ENCODE measurements at places on chromosomes 2 and 18.

DNA sequence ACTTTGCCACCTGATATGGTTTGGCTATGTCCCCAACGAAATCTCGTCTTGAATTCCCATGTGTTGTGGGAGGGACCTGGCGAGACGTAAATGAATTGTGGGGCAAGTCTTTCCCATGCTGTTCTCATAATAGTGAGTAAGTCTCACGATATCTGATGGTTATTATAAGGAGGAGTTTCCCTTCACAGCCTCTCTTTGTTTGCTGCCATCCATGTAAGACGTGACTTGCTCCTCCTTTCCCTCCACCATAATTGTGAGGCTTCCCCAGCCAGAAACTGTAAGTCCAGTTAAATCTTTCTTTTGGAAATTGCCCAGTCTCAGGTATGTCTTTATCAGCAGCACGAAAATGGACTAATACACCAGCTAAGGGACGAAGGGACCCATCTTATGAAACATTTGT lies 1303.3 kb downstream of the SUCLG1 start:
- no peak for DNase-seq

DNA sequence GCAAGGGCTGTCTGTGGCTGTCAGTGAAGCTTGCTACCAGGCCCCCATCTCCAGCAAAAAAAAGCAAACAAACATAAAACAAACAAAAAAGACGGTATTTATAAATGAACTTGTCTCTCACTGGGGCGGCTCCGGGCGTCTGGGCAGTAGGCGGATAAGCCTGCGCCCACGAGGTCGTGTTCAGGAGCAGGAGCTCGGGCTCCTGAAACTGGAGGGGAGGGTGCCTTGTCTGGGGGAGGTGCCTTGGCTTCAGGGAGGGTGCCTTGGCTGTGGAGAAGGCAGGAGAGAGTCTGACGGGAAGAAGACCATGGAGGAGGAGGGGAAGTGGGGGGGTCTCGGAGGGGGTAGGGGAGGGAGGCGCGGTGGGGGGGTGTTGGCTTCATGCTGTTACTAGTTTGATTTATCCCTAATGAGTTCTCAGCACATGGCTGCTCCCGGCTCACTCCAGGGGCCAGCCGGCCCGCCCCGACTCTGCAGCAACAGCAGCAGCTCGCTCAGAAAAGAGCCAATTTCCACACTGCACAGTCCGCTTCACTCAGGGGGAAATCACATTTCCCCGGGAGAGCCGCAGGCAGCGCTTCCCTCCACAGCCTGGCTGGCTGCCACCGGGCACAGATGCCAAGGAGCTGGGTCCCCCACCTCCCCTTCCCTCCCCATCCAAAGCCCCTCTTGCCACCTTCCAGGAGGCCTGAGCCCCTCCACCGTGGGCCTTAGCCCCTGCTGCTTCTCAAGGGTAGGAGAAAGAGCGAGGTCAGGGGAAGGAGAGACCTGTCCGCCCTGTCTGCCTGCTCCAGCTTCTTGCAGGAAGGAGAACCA lies 38.7 kb downstream of the PSD4 start:
- DNase-seq = no peak

DNA sequence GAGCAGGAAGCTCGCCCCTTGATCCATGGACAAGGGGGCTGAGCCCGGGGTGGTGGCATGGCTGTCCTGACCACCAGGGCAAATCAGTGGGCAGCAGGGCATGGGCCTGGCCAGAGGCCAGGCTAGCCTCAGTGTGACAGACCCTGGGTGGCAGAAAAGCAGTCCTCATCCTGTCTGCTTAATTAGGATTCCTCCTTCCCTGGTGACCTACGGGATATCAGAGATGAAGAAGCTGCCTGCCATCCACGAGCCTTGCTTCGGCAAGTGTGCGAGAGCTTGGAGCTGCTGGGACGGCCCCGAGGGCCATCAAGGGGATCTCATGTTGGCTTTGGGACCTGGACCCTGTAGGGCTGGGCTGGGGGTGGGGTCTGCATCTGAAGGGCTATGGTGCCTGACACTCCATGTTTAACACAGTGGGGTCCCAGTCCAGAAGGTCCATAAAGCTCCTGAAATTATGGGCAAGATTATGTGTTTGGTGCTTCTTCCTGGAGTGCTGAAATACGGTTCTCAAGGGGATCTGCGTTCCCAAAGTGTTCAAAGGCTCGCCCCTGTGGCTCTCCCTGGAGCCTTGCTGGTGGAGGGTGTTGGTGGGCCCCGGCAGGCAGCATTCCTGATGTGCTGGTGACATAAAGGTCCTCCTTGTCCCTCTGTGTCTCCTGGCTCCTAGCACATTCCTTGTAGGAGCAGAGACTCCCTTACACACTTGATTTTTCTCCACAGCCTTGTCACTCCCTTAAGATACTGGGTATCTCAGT lies 52.6 kb downstream of the KCNIP3 start:
- no peak for DNase-seq

DNA sequence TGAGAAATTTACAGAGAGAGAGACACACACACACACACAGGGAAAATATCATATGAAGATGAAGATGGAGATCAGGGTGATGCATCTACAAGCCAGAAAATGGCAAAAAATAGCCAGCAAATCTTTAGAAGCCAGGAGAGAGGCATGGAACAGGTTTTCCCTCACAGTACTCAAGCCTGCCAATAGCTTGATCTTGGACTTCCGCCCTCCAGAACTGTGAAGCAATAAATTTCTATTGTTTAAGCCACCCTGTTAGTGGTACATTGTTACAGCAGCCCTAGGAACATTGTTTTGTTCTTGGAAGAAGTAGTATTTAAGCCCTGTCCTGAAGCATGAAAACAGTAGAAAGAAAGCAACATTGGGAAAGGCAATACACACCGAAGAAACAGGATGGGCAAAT lies 292.0 kb upstream of the LRP1B start:
- DNase-seq = no peak

DNA sequence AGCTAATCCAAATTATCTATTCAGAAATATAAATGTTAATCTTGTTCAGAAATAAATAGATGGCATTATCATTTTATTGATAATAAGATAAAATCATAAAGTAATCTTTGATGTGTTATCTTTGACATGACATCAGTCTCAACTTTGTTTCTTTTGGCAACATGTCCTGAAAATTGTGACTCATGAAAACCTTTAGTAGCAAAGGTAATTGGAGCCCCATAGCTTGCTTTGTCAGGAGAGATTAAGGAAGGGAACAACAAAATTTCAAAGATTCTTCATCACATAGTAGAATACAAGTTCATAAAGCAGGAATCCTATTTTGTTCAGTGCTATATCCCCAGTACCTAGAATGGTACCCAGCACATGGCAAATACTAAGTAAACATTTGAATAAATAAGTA lies 165.4 kb downstream of the KCNE4 start:
- DNase-seq = no peak

DNA sequence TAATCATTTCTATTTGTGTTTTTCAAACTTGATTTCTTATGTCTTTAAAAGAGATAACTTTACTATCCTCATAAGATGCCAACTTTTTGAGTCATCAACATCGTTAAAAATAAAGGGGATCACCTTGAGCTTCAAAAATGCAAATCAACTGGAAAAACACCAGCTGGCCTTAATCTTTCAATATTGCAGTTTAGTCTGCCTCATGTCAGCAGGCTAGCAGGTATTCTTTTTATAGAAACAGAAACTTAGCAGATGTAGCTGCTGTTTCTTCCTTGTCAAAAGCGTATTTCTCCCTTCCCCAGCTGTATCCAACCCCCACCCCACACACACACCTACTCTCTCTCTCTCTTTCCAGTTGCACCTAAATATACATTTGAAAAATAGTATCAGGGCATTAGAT lies 154.1 kb upstream of the ZNF804A start:
- peak; percentile 23 for DNase-seq

- no peak for DNase-seq
Observed at GRCh38 chr2:235444101-235444597, 49.7 kb upstream of the AGAP1 start.

GRCh38 chr2:239819974-239820555 lies 205.1 kb downstream of the NDUFA10 start:
- DNase-seq = no peak

GRCh38 chr2:98912221-98912851 lies 23.7 kb downstream of the CRACDL start:
- no peak for DNase-seq

DNA sequence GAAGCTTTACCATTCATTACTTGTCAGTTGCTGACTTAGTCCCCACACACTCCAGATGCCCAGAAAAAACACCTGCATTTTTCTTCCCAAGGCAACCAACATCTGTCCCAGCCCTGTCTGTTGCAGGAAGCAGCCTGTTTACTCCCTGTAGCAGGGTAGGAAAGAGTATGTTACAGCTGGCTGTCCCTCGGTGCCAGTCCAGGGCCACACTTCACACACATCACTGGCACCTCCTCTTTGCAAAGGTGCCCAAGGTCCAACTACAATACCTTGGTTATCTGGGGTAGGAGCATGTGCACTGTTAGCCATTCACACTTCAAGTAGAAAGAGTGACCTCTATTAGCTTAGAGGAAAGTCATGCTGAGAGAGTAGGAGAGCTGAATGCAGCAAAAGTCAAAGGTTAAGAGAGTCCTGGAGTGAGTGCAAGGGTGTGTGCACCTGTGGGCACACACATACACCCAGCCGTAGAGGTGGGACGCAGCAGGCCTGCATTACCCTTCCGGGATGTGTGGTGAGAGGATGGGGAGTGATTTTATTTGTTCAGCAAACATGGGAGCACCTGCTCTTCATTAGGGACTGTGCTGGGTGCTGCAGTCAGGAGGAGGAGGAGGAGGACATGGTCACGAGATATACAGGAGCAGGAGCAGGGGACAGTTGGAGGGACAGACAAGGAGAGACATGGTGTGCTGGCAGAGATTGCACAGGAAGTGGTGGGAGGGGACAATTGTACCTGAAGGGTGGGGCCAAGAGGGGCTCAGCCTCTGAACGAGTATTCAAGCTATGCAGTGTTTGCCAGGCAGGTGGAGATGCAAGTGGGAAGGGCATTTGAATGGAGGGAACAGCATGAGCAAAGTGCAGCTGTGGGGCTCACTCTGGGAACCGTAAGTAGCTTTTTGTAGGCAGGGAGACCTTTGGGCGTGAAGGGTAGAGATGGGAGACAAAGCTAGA lies 69.8 kb downstream of the TSN start:
- no peak for DNase-seq

GRCh38 chr2:241087420-241088268 lies 14.4 kb downstream of the MTERF4 start:
- DNase-seq = peak; percentile 76

DNA sequence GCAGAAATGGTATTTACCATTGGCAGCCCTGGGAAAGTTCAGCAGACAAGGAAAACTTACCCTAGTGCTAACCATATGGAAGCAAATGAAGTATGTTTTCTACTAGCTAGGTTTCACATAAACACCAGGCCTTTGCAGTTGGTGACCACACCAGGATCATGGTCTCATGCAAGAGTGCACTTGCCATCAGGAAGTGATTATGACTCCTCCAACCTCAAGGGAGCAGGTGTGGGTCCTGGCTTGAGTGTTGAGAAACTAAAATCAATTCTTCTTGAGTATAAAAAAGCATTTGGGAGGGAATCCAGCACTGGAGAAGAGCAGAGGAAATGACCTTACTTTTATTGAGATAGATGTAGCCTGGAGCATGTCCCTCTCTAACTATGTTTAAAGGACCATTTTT lies 56.8 kb upstream of the SPAG16 start:
- no peak for DNase-seq

GRCh38 chr2:28228434-28228995 lies 164.1 kb upstream of the FOSL2 start:
- no peak for DNase-seq

- DNase-seq = no peak
Observed at GRCh38 chr2:220969348-220969747, 602.8 kb downstream of the EPHA4 start.

DNA sequence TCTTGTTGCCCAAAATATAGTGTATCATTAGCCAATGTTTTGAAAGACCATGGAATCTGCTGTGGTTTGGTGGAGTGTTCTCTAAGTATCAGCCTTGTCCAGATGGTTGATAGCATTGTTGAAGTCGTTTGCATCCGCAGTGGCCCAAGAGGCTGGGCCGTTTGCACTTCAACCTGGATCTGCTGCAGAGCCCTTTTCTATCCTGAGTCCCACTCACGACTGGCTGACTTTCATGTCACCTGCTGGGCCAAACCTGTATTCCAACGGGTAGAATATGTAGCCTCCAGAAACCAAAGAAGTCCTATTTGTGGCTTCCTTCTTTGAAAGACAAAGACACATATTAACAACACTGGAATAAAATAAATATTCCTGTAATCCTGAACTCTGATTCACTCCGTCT lies 1154.1 kb downstream of the RPIA start:
- DNase-seq = no peak

DNA sequence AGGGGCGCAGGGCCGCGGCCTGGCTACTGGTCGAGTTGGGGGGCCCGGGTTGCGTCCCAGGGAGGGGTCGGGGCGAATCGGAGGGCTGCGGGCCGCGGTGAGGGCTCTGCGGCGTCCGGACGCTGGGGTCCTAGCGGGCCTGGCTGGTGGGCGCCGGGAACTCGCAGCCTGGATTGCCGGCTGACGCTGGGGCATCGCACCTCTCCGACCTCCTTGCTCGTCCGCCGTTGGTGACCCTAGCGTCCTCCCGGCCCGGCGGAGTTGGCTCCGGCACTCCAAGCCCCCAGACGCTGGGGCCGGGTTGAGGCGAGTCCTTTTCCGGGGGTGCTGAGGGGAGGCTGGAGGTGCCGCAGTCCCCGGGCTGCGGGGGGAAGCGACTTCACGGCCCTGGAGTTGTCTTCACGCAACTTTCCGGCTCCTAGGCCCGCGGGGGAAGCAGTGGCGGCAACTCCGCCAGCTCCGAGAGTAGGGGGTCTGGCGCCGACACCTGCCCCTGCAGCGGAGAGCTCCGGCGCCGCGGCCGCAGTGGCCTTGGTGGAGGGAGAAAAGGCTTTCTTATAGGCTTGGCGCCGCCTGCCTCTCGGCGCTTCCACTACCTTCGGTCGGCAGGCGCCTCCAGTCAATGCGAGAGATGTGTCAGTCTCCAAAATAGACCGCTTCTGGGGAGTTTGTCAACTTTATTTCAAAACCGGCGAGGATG lies 70.3 kb downstream of the HAUS1 start:
- peak; percentile 71 for DNase-seq

DNA sequence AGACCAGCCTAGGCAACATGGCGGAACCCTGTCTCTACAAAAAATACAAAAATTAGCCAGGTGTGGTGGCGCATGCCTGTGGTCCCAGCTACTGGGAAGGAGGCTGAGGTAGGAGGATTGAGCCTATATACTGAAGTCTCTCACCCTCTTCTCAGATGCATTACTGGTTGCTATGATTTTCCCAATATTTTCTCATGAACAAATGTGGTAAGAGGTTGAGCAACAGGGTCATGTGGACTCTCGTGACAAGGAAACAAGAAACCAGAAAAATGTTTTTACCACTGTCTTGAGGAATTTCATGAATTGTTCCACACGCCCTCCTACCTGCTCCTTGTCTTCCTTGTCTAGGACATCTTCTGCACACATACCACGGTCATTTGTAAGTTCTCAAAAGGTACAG lies 12.4 kb downstream of the LMAN2L start:
- no peak for DNase-seq

GRCh38 chr2:197877038-197877437 lies 72.6 kb downstream of the PLCL1 start:
- DNase-seq = no peak

GRCh38 chr2:64283641-64284361 lies 139.6 kb upstream of the PELI1 start:
- peak; percentile 73 for DNase-seq
